ENCODE measurements at places on chromosomes 5 and 9. TPM values are rescaled to one million over a fixed set of nuclear protein-coding genes. Genes with fewer than 3 reads are reported as not detected.

The HRH2 gene
- 70.4 TPM for total RNA-seq

The NUTM2F gene
- not detected for total RNA-seq

The GRM6 gene
- not detected for total RNA-seq

The ZNF169 gene
- 9.4 TPM for total RNA-seq

The LCP2 gene
- total RNA-seq, result 283 TPM

The WHRN gene
- 2.1 TPM for total RNA-seq

- DNase-seq, result no peak
Measured at GRCh38 chr5:135110785-135111596, 77.0 kb upstream of the PITX1 start.

DNA sequence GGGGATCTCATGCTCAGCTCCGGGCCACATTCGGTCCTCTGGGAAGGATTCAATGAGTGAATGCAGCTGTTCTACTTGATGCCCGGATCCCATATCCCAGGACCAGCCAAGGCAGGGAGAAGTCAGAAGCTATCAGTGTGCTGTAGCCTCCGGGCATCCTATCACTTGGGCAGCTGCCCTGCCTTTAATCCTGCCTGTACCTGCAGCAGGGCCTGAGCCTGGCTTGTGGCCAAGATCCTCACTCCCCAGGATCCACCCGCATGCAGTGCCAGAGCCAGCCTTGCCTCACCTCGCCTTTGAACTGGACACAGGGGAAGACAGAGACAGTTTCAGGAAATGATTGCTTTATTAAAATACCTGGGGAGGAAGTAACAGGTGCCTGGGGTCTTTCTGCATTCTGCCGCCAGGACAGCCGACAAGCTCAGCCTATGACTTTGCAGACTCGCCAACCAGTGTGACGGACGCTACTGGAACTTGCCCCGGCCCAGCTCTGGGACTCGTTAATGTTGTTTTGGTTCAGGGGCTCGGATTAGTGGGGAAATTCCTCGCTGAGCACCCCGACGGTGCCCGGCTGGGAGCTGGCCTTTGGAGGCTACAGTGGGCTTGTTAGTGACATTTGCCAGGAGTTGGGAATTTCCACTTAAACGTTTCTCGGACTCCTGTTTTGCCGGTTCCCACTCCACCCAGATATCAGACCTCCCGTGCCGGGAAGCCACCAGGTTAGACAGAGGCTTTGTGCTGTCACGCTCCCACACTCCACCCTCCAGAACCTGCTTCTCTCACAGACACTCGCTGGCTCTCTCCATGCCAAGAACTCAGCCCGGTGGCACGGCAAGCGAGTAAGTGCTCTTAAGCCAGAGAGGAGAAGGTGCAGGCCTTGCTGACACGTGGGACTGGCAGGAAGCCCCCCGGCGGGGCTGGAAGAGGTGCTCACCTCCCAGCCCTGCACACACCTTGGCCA is 721 bp downstream of the PTGES start:
- no peak for DNase-seq

DNA sequence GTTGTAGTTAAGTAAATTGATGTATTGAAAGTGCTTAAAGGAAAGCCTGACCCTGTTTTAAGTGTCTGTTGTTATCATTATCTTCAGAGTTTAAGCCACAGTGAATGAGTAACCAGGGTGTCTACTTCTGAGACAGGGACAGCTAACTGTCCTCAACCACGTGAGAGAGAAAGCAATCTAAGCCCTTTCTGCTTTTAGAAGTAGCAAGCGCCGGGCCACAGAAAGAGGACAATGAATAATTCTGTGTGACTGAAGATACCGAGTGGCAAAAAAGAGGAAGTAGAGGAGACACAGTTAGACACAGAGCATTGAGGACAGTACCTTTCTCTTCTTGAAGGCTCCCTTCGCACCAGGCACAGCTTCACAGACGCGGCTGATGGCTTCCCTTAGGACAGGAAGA is 86.3 kb downstream of the S1PR3 start:
- DNase-seq, result no peak

GRCh38 chr5:139760066-139761056 is 35.2 kb upstream of the PSD2 start:
- DNase-seq, result no peak

DNA sequence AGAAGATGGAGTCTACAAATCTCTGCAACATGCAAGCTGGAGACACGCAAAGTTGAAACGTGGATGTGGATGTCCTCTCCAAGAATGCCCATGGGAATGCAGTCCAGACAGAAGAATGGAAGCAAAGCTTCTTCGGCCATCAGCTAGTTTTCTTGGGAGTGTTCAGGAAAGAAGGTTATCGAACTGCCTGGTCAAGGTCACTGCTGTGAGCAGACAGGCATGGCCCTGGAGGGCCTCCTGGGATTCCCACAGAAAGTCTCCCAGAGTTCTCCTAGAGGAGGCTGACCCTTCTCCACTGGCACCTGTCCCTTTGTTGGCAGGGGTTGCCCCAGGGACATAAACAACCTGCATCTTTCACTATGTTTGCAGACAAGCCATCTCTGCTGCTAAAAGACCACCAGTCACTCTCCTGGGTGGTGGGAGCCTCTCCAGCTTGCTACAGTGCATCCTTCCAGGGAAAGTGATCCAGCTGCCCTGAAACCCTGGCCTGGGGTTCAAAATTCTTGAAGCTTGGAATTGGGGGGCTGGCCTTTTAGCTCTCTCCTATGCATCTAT is 265.8 kb downstream of the SYK start:
- DNase-seq, result peak; percentile 53

GRCh38 chr5:149434162-149435014 is 55.3 kb upstream of the IL17B start:
- DNase-seq, result peak; percentile 85

DNA sequence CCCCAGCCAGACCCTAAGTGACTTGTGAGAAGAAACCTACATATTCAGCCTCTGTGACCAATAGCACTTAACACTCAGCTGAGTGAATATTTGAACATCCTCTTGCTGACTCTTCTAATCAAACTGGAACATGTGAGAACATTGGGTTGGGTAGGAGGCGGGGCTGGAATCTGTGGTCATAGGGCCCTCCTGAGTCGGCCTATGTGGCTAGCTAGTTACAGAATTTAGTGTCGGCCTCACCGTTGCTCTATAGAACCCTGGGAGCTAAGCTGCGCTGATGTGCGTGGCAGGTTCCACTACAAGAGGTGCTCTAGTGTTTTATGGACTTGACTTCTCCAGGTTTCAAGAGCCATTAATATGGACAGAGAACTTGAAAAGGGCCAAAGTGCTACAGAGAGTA is 138.8 kb downstream of the DROSHA start:
- DNase-seq, result no peak

GRCh38 chr9:70420441-70421271 is 6.2 kb upstream of the KLF9 start:
- peak; percentile 82 for DNase-seq

- DNase-seq, result no peak
Measured at GRCh38 chr5:68319706-68320412, 104.3 kb downstream of the PIK3R1 start.

GRCh38 chr5:26847041-26847736 is 191.2 kb downstream of the CDH9 start:
- no peak for DNase-seq

DNA sequence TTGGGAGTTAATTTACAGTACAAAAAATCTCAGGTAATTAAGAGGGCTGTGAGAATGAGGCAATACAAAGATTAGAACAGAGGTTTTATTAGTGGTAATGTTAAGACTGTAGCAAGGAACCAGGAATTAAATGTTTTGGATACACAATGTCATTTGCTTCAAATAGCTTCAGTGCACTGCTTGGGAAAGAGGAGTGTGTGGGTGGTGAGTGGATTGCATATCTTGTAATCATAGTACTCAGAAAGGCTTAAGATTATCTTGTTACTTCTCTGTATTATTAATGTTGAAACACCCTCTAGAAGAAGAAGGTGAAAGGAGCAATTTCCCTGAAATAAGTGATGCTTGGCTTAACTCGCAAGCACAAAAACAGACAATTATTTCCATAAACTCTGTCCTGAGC is 21.0 kb upstream of the TBCA start:
- no peak for DNase-seq
